Naive thymus-derived CD8-positive, alpha-beta T cell (primary cell): ENCODE measurements at places on chromosomes 7 and 10. TPM values are rescaled to one million over a fixed set of nuclear protein-coding genes. Genes with fewer than 3 reads are reported as not detected.
A peak's percentile ranks its signal among the peaks of the same experiment; 100 is the strongest.

The ARL3 gene
- total RNA-seq, result 3.8 TPM

DNA sequence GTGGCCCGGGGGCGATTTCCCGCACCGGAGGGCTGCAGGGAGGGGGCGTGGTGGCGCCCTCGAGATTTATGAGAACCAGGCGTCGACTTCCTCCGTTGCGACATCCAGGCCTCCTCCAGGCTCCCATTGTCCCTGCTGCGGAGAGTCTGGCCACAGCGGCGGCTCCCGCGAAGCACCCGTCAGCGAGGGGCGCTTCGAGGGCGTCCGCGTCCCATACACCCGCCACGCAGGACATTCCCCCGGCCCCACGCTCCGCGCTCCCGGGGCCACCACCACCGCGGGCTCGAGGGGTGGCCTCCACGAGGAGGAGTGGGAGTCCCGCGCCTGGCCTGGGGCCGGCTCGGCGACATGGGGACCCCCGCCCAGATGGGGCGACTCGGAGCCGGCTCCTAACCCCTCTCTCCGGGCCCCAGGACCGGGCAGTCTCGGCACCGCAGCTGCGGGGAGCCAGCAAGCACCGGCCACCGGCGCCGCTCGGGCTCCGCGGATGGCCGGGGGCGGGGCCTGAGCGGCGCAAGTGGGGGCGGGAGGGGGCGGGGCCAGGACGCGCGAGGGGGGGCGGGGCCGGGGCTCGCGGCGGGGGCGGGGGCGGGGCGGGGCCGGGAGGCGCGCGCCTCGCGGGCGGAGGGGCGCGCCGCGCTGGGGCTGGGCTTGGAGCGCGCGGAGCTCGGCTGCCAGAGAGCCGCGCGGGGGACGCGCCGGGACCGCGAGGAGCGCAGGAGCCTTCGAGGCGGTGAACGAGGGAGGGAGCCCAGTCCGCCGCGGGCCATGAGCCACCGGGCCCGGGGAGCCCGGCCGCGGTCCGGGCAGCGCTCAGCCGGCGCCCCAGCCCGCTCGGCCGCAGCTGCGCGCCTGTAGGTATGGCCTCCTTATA is at the start of gene SH2B2:
Gene SH2B2 (plus strand): TSS at position 632 of the 874 bp plus-strand sequence. CDS start 13,683 bp downstream, outside the sequence.
- H3K36me3 ChIP-seq, result no peaks in the 10 kb centered on the region
- H3K4me1 ChIP-seq, result peaks cover 44% of the 10 kb centered on the region
- H3K4me3 ChIP-seq, result peak within 1 kb of the TSS; percentile 85

GRCh38 chr10:47277352-47278151 is 22.4 kb upstream of the GDF10 start:
- H3K4me1 ChIP-seq, result peaks cover 23% of the 10 kb centered on the region
- peak overlapping the region; percentile 42 for H3K4me3 ChIP-seq
- peak overlapping the region; percentile 57 for H3K27ac ChIP-seq

DNA sequence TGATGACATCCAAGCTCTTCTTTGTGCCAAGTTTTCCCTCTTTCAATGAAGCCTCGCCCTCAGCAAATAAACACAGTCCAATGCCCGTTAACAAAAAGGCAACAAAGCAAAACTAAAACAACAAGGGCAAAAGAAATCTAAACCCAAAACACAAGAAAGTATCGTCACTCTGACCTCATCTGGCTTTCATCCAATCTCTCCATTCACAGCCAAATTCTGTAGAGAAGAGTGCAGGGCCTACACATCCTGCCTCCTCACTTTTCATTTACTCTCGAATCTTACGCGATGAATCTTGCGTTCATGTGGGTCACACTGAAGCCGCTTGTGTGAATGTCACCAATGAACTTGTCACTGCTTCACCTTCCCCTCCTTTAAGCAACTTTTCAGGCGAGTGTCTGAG is 15.9 kb upstream of the AKR1E2 start:
- DNase-seq, result no peak
- H3K4me3 ChIP-seq, result no peak overlapping the region
- H3K27ac ChIP-seq, result no peak overlapping the region
- H3K36me3 ChIP-seq, result no peaks in the 10 kb centered on the region
- peaks cover 11% of the 10 kb centered on the region for H3K27me3 ChIP-seq
